ENCODE measurements at places on chromosomes 7 and 10.

GRCh38 chr7:11786186-11786585 lies 45.8 kb downstream of the THSD7A start:
- no peak for DNase-seq

DNA sequence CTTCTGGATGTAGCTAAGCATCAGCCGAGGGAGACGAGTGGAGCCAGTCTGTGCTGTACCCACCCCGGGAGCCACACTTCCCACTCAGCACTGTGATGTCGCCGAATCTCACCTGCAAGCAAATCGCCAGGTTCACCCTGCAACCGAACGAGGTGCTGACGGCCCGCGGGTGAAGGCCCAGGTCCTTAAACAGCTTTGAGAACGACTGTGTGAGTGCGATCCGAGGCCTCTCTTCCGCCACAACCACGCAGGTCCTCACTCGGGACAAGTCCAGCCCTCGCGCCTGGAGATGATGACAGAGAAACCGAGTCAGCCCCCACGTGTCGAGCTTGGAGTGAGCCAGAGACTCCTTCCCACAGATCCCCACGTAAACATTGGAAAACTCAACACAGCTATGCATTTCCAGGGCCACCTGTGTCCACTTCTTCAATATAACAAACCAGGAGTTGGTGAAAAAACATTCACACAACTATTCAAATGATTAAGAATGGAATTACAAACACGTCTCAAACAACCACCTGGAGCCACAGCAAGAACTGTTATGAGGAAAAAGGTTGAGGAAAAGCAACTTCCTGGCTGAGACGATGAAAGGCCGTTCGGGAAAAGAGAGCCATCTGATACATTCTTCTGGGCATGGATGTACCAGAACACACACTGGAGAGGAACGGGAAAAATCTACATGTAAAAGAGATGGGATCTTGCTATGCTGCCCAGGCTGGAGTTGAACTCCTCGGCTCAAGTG lies 191.8 kb downstream of the ZMYND11 start:
- no peak for DNase-seq

GRCh38 chr7:15686295-15686956 lies at the start of gene MEOX2:
TSS of gene MEOX2 (minus strand) at chr7:15686683. CDS start at chr7:15686402, 281 bp downstream.
- no peak for DNase-seq

DNA sequence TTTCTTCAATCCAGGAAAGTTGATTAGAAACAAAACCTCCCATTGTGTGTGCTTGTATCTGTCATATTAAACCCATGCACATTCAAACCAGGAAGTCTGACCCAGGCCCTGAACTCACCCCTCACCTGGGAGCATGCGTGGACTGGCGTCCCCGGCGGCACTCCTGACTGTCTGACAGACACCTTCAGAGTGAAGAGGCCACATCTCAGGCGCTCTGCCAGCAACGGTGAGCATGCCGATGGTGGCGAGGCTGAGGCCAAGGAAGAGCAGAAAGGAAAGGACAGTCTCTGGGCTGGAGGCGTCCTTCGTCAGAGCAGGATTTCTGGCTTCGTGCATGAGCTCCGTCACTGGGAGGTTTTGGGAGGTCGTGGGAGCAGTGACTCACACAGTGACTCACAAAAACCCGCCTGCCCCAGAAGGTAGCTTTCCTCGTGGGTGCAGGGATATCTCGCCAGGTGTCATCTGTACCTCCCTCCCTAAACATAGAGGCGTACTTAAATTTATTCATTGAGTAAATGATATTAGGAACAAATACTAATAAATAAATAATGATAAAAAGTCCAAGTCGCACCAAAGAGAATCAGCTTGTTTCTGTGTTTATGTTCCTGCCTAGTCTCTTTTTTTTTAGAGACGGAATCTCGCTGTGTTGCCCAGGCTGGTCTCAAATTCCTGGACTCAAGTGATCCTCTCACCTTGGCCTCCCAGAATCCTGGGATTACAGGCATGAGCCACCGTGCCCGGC lies 13.5 kb downstream of the IQCE start:
- no peak for DNase-seq

DNA sequence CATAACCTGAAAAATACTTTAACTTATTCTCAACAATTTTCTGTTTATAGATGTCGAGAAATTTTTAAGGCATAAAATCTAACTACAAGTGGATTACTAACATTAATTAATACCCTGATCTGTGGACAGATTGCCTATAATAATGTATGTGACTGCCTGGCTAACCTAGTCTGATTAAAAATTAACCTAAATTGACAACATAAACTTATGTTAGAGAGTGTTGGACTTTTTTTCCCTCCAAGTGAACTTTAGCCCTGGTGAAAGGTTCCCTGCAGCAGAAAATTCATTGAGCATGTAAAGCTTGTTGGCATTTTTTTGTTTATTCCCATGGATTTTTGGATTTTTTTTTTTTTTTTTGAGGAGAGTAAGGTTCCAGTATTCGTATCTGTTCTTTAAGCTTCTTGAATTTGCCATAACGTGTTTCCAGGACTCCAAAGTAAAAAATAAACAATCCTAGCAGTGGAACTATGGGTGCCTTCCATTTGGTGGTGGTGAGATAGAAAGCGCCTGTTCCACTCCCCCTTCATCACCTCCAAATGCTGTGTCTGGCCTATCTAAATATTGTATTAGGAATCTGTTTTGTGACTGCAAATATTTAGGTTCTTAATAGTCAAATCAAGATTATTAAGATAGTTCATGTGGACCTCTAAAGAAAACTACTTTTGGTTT lies 36.1 kb downstream of the NET1 start:
- no peak for DNase-seq

DNA sequence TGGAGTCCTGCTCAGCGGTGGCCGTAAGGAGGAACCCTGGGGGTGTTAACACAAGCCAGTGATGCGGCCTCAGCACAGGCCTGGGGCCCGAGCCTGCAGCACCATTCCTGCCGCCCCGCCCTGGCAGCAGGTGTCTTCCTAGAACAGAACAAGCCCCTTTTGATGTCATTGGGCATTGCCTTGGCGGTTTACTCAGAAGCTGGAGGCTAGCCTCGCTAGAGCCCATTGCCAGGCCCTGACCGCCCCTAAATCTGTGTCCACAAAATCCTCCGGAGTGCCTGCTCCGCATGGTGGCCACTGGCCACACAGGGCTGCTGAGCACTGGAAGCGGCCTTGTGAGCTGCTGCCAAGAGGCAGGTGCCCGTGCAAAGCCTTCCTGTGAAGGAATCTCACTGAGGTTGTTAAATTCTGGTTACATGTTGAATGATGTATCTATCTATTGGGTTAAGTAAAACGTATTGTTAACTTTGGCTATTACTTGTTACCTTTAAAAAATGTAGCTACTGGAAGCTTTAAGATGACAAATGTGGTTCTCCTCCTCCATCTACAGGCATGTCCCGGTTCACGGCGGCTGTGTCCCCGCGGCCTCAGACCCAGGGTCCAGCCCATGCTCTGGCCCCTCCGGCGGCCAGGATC lies 1.2 kb upstream of the INPP5A start:
- DNase-seq = no peak

- no peak for DNase-seq
Measured at GRCh38 chr10:132941640-132942051, 724 bp downstream of the CFAP46 start.

DNA sequence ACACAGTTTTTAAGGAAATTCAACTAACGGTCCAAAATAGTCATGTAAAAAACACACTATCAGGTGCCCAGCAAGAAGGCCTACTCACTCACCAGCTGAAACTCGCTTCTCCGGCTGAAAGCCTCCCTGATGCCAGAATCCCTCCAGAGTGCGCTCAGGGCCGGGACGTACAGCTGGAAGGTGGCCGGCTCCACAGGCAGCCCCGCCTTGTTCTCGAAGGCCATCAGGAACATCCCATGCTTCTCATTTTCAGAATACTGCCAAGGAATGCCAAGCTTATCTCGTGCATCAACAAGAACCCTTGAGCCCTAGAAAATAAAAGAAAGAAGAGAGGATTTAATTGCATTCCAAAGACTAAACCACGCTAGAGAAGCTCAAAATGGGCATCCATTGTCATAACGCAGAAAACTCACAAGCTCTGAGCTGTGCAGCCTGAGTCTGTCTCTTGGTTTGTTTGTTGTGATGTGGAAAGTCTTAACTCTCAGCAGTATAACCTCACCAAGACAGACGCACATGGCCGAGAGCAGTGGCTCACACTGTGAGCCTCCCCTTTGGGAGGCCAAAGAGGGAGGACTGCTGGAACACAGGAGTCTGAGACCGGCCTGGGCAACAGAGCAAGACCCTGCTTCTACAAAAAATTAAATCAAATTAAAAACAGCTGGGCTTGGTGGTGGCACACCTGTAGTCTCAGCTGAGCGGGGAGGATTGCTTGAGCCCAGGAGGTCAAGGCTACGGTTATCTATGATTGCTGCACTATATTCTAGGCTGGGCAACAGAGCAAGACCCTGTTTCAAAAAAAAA lies 49.1 kb downstream of the GNA12 start:
- no peak for DNase-seq

DNA sequence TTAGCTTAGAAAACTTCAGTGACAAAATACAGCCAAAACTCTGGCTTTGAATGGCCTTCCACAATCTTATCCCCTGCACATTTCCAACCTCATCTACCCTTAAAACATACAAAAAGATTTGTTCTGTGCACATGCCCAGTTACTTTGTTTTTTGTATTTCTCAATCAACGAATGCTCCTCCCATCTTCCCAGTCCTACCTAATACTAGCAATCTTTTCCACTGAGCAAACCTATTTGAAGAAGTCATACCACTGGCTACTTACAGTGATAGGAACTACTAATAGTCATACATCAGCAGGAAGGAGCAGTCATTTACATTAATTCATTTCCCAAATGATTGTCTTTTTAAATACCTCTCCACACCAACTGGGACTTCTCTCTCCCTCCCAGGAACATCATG lies 2.5 kb downstream of the USP54 start:
- no peak for DNase-seq

DNA sequence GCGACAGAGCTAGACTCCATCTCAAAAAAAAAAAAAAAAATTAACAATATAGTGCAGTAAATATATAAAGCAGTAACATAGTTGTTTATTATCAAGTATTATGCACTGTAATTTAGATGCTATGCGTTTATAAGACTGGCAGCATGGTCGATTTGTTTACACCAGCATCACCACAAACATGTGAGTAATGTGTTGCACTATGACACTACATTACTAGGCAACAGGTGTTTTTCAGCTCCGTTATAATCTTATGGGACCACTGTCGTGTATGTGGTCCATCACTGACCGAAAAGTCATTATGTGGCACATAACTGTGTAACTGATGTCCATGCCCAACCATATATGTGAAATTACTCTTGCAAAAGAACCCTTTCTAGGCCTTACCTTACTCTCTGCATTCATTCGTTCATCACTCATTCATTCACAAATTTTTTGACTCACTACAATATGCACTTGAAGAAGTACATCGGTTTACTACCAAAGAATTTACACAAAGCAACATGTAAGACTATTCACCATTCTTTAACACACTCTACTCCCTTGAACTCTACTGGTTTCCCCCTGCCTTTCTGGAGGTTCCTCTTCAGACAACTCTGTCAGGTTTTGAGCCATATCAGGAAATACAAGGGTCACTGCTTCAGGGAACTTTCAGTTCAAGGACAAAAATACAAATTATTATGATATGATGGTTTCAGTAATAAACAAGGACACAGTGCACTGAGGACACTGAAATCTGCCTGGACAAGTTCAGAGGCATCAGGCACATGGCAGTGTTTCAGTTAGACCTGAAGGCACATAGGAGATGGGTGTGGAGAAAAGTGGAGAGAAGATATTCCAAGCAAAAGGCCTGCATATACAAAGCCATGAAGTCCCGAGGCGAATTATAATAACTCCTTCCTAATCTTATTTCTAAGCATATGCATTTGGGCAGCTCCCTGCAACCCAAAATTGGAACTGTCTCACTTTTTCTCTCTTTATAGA lies 17.4 kb downstream of the ITGB1 start:
- DNase-seq = no peak

- DNase-seq = no peak
Measured at GRCh38 chr7:156051884-156052283, 239.6 kb upstream of the SHH start.

DNA sequence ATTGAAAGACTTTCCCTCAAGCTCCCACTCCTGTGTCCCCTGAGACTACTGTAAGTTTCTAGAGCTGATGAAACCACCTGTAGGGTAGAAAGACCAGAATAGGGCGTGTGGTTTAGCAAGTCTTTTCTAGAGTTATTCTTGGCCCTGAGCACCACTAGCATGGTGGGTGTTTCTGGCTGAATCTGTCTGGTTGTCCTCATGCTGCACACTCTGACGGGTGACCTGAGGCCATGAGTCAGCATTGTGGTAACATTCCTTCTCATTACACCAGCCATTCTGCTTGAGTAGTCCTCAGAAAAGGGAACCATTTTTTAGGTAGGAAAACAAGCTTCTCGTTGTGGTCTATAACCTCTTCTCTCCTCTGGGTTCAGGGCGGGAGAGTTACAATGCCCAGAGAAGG lies 250.3 kb downstream of the SNX13 start:
- DNase-seq = no peak

DNA sequence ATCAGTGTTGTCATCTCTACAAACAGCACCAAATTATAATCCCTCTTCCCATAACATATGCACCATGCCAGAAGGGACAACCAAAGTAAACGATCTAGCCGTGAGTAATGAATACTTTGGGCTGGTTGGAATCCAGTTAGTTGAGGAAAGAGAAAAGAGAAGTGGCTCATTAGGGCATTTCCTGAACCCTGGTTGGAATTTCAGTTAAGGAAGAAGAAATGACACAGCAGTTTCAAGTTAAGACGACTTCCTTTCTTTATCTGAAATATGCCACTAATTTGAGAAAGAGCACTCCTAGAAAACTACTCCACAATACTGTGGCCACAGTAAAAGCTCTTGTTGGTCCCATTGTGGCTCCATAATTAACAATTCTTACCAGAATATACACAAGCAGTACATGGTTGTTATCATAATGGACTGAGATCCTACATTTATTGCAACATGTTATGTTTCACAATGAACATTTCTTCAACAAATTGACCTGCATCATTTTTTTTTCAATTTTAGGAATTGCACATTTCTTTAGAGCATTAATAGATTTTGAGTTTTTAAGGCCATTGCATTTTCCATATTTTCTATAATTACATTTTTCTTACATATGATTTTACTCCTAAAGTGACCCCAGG lies at the start of gene TFEC:
TSS of gene TFEC (minus strand) at position 113 of the 626 bp plus-strand sequence. CDS start 46,322 bp downstream, outside the sequence.
- no peak for DNase-seq

DNA sequence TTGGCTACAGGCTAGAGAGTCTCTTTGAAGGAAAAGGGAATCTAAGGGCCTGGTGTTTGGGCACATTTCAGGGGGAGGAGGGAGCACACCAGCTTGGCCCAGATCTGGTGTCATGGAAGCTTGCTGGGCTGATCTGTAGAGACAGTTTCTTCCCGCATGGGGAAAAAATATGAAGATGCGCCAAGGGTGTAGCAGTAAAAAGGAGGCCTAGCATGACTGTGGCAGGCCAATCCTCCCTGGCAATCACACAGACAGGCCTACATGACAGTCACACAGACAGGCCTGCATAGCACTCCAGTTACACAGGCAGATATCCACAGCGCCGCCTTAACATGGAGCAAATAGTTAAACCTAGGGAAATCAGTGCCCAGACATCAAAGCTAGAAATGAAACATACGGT lies 123.6 kb upstream of the KIF5B start:
- no peak for DNase-seq

GRCh38 chr7:101373812-101374614 lies 11.3 kb downstream of the COL26A1 start:
- no peak for DNase-seq
